ENCODE measurements at places on chromosomes 13 and 19.

DNA sequence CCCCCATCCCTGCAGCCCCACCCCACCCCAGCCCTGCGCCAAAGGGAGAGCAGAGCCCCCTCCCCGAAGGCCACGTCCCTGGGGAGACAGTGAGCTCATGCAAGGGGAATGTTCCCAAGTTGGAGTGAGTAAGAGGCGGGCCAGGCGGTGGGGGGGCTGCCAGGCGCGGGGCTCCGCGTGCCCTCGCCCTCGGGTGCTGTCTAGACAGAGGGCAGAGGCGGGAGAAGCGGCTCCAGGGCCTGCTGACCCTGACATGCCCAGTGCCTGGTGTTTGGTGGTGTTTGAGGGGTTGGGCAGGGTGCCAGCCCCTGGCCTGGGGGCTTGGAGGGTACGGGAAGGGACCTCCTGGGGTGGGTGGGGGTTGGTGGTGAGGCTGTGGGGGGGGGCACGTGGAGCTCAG, 1.0 kb downstream of the FSTL3 start:
- no peak for DNase-seq

GRCh38 chr13:109131698-109132257, 502.4 kb downstream of the MYO16 start:
- no peak for DNase-seq

DNA sequence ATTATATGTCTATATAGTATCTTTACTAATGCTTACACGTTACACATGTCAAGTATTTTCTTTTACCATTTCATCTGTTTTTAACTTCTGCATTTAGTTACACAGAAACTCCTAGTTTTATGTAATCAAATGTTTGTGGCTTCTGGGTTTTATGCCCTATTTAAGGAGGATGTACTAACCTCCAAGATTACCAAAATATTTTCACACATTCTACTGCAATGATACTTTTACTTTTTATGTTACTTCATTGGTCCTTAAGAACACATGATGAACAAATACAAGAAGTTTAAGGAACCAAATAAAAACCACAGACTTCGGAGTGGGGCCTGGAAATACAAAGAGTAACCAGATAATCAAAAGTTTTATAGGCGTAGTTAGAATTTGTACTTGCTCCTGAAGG, 37.2 kb downstream of the ZC3H13 start:
- DNase-seq = no peak

DNA sequence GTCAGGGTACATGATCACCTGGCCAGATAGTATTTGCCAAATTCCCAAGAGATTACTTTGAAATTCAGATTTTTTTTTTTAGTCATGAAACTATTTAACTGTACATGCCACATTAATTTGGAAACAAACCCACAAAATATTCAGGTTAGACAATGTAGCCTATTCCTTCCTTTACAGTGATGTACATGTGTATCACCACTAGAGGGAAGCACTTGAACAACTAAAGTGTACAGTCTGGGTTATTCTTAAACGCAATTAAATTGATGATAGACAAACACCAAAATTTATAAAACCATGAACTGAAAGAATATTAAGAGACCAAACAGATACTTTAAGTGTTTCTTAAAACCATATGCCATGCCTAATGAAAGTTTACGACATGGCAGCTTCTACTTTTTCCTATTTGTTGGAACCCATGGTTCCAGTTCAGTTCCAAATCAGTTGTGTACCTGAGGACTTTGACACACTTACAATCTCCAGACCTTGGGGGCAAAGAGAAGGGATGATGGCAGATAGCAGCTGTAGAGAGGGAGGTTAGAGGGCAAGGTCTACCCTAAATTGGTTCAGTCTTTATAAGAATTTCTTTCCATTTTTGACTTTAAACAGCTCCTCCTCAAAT, 52.8 kb downstream of the TNFSF13B start:
- DNase-seq = no peak

GRCh38 chr19:15010501-15011300, 31.0 kb upstream of the SLC1A6 start:
- DNase-seq = no peak

DNA sequence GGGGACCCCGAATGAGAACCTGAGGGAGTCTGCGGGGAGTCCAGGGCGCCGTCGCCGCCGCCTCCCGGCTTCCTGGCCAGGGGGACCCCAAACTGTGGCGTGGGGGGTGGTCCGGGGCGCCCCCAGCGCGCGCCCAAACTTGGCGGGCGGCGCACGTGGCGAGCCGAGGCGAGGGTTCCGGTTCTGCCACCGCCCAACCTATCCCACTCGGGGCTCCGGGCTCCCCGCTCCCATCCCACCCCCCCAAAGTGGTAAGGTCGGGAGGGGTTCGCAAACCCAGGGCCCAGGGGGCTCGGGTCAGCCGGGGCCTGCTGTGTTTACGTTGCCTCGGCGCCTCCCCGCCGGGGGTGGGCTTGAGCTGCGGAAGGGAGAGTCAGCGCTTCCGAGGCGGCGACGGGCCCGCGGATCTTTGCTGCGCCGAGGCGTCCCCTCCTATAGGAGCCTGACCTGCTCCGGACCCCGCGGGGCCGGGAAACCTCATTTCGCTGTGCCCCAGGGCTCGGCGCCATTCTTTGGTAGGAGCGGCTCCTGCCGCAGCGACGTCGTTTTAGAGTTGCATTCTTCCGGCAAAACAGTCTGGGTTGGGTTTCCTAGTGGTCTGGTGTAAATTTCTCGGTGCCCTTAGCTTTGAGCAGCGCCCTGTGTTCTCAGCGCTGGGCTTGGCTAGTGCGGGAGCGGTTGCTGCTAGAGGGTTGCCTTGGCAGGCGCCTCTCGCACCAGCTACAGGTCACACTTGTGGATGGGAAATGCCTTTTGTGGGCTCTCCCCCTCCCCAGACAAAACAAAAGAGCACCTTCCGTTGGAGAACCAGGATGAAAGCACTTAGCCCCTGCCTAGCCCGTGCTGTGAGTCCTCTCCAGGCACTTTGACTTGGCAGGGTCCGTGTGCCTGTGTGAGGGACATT, 1.2 kb downstream of the DAZAP1 start:
- peak; percentile 25 for DNase-seq

GRCh38 chr13:112233716-112234115, 142.4 kb upstream of the SPACA7 start:
- DNase-seq = no peak

- DNase-seq = no peak
Measured at GRCh38 chr13:28584873-28585381, 74.0 kb upstream of the POMP start.

DNA sequence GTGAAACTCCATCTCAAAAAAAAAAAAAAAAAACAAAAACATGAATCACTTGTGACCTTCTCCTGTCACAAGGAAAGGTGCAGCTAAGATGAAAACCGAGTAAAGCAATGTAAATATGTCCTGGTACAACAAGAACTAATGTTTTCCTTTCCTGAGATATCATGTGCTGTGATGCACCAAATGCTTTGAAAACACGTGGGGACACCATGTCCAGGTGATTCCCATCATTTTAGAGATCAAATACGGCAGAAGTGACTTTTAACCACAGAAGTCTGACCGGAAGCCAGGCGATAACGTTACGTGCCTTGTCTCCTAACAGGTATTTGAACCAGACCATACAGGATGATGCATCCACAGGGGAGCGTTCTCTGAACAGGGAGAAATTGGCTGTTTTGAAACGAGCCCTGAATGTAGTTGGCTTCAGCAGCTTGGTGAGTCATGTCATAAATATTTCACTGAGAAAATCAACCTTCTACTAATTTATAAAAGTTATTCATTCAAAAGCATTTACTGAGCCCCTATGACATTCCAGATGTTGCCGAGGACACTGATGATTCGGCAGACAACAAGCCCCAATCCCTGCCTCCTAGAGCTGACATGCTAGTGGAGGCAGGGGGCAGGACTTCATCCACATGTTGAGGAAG, 328.1 kb downstream of the MYO16 start:
- no peak for DNase-seq

GRCh38 chr13:80010286-80010831, 330.6 kb downstream of the SPRY2 start:
- DNase-seq = no peak

DNA sequence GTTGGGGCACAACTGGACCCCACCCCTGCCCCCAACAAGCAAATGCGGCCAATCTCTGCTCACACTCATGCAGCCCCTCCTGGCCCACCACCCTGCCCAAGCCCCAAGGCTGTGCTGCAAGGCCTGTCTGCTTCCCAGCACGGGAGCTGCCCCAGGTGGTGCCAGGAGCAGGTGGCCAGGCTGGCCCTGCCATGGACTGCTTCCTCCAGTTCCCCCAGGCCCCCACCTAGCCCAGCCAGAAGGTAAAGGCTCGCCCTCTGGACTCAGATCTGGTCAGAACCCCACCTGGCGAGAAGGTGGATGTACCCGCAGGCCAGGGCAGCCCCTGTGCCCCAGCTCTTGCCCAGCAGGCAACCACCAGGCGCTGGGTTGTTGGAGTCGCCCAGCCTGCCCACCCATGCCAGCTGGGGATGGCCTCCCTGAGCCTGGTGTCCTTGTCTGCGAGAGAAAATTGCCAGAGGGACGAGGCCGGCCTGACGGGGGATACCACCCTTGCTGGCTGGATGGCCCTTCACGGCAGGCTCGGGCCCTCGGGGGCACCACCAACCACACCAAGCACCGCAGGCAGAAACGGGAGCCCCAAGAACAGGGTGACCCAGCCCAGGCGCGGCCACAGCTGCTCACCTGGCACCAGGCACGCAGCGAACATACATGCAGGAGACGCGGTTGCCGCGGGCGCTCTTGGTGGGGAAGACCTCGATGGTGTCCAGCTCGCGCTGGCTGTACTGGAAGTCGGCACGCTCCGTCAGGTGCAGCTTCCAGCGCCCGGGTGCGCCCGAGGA, 4.5 kb downstream of the ABHD17A start:
- DNase-seq = no peak

DNA sequence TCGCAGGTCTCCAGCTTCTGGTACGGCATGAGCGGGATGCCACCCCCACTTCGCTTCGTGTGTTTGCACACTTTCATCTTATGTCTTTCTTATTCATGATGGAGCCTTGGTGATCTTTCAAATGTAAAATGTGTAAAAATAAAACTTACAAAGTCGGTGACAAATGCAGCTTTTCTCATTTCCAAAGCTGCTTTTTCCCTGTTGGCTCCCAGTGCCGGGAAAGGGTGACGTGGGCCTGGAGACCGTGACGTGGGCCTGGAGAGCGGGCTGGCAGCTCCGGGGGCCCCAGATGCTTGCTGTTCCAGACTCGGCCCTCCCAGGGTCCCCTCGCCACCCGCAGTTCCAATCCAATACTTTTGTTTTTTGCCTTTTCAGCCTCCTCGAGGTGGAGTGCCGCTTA, 101.4 kb downstream of the KDM4B start:
- no peak for DNase-seq

GRCh38 chr13:76797361-76797760, 88.8 kb downstream of the KCTD12 start:
- DNase-seq = no peak

DNA sequence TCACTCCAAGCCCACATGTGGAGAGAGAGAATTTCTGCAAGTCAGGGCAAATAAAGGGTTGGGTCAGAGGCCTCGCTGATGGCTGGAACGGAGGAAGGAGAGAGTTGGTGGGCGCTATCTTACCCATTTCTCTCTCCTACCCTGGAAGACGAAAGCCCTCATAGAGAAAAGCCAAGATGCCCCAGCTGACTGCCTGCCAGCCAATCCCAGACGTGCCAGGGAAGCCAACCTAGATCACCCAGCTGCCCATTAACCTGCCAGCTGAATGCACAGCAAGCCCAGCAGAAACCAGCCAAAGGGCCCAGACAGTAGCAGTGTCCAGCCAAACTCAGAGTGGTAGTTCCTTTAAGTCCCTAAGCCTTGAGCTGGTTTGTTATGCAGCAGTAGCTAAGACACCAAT, 167.0 kb upstream of the ZNF507 start:
- DNase-seq = no peak

- no peak for DNase-seq
Measured at GRCh38 chr13:90091611-90092010, 1255.9 kb upstream of the MIR17HG start.

DNA sequence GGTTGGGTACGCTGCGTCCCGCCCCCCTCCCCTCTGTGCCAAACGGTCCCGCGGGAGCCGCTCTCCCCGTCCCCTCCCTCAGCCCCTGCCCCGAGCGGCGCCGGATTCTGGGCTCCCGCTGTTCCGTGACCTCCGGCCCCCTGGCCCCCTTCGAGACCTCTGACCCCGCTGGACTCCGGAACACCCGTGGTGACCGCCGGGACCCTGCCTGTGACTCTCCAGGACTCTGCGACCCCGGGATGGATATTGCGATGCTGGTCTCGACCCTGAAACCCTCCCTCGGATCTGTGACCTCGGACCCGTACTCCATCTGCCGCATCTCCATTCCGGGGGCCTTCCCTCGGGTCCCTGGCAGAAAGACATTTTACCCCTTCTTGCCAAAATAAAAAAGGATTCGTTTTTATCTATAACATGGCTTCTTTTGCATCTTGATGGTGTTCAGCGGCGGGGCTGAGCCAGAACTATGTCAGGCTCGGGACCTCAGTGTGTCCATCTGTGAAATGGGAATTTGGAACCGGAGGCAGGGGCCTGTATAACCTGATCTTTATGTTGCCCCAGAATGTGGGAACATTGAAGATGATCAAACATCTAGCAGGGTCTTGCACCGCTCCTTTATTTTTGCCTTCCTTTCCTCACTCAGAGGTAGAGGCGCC, 654 bp upstream of the MEGF8 start:
- no peak for DNase-seq

DNA sequence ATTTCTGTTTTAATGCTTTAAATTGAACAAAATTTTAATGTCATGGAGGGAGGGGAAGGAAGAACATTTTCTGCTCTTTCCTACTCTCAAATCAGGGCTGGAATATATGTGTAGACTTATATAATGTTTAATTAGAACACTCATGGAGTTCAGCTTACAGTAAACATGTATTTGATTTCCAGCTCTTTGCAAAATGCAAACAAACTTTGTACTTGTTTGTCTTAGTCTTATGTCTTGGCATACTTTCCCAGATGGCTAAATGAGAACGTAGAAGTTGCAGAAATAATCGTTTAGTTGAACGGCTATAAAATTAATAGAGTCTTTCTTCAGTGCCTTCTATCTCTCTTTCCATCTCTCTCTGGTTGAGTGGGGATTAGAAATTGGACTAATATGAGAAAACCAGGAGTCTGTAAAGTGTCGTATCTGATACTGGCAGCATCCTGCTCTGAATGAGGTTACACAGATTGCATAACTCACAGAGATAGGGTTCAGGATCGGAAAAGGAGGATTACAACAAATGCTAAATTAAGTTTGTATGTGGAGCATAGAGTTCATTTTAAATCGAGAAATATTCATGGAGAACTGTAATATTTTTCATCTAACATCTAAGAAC, 82.3 kb downstream of the FGF9 start:
- no peak for DNase-seq

GRCh38 chr19:1947651-1948209, 6.8 kb downstream of the CSNK1G2 start:
- DNase-seq = no peak

- DNase-seq = no peak
Measured at GRCh38 chr13:34863360-34864135, 78.5 kb upstream of the NBEA start.
